ENCODE measurements at places on chromosomes 3 and 15.

GRCh38 chr15:73052653-73053397, 562 bp downstream of the NEO1 start:
- DNase-seq, result peak; percentile 27

- DNase-seq, result no peak
These were observed 53.5 kb downstream of the CCR4 start for GRCh38 chr3:33004961-33005360.

DNA sequence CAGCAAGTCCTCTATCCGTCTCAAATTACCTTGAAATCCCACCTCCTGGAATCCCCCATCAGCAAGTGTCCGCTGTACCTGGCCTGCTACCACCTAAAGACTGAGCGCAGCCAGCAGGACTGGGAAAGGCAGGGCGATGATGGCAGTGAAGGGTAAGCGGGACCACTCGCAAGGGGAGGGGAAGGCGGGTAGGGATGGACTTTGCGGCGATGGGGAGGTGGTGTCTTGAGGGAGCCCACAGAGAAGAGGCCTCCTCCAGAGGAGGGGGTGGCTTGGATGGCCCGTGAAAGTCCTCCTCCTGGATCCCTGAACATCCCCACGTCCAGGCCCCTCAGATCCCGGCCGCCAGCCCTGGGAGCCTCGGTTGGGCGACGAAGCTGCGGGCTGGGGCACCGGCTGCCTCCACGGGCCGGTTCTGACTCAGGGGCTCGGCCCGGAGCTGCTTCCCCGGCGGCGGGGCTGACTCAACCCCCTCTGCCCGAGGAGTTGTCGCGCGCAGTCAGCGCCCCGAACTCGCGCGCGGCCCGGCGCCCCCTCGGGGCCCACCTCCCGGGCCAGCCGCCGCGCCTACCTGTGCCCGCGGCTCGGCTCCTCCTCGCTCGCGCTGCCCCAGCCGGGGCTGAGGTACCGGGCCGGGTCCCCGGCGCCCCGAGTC, 512 bp downstream of the LARP6 start:
- DNase-seq, result peak; percentile 38

DNA sequence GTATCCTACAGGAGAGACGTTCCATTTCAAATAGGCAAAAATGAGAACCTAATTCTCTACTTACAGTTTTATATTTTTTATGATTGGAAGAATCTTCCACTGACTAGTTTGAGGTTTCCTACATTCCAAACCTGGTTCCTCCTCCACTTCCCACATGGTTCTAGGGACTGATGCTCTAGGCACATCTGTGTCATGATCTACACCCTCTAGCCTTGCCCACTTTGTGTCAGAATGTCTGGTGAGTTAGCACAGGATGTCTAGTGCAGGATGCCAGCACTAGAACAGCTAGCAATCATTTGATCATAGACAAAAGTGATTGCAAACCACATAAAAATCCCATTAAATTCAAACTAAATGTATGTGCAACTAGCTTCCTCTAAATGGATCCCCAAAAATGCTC, 26.7 kb upstream of the FILIP1L start:
- no peak for DNase-seq

DNA sequence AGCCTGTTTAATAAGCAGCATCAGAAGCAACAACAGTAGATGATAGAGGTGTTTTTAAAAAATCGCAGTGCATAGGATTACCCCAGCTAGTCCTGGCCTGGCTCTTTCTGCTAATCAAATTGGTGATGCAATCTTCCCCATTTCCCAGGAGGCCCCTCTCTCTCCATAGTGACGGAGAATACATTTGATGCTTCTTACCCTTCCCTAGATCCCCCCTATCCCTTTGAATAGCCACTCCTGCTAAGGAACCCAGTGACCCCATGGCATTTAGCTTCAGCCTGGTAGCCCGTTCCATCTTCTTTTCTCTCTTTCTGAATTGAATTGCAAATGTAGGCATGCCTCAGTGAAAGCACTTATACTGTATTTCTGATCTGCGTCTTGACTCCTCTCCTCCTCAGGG, 223.6 kb upstream of the GAP43 start:
- DNase-seq, result no peak

- peak; percentile 53 for DNase-seq
These were observed 54.2 kb upstream of the TSEN2 start for GRCh38 chr3:12430086-12430485.

DNA sequence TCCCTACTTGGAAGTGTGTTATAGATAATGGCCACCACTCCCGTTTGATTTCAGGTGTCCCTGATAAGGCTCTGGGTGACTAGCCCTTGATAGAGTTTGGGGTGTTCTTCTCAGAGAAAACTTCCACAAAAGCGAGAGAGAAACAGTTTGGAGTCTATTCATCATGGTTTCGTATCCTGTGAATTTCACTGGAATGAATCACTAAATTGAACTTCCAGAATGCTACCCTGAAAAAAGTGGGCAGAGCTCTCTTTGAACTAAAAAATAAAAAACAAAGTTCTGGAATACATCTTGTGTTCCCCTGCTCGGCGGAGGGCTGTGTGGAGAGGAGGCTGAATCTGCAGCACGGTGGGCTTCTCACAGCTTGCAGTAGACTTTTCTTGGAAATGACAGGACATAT, 52.8 kb upstream of the FAM98B start:
- no peak for DNase-seq

DNA sequence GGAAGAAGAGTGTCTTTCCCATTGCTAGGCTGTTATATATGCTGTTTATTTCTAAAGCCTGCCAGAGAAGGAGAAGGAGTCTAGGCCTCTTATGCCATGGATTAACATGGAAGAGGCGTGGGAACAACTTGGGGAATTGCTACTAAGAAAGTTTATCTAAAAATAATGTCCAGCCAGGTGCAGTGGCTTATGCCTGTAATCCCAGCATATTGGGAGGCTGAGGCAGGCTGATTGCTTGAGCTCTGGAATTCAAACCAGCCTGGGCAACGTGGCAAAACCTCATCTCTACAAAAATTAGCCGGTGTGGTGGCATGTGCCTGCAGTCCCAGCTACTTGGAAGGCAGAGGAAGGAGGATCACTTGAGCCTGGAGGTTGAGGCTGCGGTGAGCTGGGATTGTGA, 51.7 kb upstream of the ARPP19 start:
- DNase-seq, result no peak

DNA sequence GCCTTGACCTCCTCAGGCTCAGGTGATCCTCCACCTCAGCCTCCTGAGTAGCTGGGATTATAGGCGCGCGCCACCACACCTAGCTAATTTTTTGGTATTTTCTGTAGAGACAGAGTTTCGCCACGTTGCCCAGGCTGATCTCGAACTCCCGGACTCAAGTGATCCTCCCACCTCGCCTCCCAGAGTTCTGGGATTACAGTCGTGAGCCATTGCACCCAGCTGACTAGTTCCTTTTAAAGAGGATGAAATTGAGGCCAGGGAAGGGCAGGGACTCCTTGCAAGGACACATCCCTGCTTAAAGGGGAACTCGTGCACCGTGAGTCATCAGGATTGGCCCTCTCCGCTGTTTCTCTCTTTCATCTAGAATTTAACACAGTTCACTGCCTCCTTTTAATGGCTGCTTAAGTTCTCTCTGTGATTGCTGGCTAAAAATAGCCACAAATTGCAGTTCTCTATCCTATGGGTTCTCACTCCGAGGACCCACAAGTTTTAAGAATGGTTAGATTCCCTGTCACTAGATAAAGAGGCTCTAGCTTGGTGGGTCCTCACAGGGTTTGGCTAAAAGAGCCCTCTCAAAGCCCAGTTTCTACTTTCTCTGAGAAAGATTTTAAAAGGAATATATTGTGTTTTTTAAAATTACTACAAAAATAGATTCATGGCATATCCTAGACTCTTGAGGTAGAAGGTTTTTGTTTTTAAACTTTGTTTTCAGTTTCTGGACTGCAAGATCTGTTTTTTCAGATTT, 1.4 kb downstream of the CRTAP start:
- peak; percentile 88 for DNase-seq

- no peak for DNase-seq
These were observed 66.8 kb downstream of the STAC start for GRCh38 chr3:36447061-36447460.

DNA sequence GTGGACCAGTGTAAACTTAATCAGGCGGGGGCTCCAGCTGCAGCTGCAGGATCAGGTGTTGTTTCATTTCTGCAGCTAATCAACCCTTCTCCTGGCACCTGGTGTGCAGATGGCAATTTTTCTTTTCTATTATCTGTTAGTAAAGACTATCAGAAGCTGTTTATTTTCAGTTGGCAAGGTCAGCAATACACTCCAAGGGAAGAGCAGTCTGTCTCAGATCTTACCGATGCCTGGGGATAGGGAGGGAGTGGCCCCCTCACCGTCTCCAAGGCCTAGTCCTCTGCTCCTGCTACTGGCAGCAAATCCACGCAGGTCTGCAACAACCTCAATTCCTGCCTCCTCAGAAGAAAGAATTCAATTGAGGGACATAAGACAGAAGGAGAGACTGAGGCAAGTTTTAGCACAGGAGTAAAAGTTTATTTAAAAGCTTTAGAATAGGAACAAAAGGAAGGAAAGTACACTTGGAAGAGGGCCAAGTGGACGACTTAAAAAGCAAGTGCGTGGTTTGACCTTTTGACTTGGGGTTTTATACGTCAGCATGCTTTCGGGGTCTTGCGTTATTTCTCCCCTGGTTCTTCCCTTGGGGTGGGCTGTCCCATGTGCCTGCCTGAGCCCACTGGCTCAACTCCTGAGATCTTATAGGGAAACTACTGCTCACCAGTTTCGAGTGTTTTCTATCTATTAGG, 9.2 kb downstream of the CCRL2 start:
- no peak for DNase-seq

- no peak for DNase-seq
These were observed 35.6 kb upstream of the SHC4 start for GRCh38 chr15:48999314-48999713.

- no peak for DNase-seq
These were observed 24.7 kb downstream of the HCN4 start for GRCh38 chr15:73344056-73344455.

- DNase-seq, result no peak
These were observed 66.5 kb downstream of the CD47 start for GRCh38 chr3:108024146-108024850.

DNA sequence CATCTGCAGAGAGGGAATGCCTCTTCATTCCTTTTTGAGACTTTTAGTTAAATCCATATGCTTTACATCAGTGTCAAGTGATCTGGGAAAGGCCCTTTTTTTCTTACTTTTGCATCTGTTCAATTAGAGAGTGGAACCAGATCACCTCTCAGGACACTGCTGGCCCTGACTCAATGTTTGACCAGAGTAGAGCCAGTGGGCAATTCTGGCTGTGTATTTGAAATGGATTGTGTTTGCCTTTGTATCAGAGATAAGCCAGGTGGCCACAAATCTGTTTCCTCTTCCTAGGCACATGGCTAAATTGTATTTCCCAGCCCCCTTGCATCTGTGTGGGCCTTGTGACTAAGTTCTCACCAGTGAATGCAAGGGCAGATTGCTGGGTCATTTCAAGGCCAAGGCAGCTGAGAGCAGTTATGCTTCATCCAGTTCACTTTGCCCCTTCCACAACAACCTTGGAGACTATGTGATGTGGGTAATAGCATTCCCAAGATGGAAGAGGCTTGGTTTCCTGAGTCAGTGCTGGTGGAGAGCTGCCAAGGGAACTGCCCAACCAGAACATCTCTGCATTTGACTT, 75.6 kb upstream of the CACNA2D3 start:
- DNase-seq, result peak; percentile 22

- peak; percentile 38 for DNase-seq
These were observed 1520.6 kb upstream of the CADM2 start for GRCh38 chr3:83438188-83438587.

DNA sequence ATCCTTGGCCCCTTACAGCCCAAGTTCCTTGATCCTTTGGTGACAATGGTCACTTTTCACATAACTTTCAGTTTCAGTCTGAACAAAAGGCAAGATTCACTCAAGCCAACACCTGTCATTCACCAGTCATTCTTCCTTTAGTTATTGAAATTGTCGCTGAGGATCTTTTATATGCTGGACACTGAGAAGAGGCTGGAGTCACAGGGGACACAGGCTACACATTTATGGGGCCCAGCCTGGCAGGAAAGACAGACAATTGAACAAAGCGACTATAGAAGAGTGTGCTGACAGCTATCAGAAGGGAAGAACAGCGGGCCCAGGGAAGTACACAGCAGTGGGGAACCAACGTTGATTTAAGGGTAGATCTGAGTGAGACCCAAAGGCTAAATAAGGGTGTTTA, 69.8 kb upstream of the PROK2 start:
- DNase-seq, result no peak

GRCh38 chr15:46921891-46922290, 795.4 kb upstream of the SEMA6D start:
- DNase-seq, result no peak

GRCh38 chr3:147428326-147428725, 19.2 kb downstream of the ZIC1 start:
- DNase-seq, result no peak

- no peak for DNase-seq
These were observed 360.5 kb downstream of the RSL24D1 start for GRCh38 chr15:54836052-54836795.

- no peak for DNase-seq
These were observed 14.3 kb upstream of the CCNL1 start for GRCh38 chr3:157174290-157174648.

DNA sequence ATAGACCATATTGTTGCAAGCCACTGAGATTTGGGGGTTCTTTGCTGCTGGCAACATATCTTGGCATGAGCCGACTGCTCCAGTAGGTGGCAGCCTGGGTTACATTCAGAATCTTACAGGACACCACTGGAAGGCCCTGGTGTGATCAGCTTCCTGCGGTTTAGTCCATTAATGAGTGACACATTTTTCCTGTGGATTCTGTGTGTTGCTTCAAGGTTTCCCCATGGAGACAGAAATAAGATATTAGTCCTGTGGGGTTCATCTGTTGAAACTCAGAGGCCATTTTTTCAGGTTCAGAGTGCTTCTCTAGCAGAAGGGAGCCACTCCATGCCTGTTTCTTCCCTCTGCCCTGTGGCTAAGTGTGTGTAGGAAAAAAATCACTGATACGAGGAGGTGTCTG, 116.2 kb downstream of the MFSD1 start:
- DNase-seq, result peak; percentile 60

DNA sequence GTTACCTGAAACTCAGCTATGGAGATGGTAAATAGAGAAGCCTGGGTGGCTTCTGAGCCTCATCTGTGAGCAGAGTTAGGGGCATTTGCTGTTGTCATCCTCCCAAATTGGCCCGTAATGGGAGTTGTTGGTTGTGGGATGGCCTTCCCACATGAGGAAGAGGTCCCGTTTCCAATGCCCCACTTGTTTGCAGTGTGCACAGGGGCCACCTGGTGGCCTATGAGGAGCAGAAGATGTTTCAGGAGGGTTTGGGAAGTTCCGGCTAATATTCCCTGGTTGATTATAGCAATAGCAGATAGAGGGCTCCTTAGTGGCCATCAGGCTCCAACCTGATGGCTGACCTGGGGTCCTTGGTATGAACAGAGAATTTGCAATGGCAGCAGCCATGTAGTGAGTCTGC, 1546.5 kb downstream of the OTOL1 start:
- no peak for DNase-seq

- no peak for DNase-seq
These were observed 40.8 kb downstream of the KAT2B start for GRCh38 chr3:20080956-20081554.

- no peak for DNase-seq
These were observed 395.5 kb downstream of the FGF12 start for GRCh38 chr3:192331749-192332385.

- DNase-seq, result no peak
These were observed 648.9 kb upstream of the ALCAM start for GRCh38 chr3:104717828-104718196.
